Sciatic nerve (tissue), 2 donors: ENCODE measurements at places on chromosomes 1 and 21. TPM values are rescaled to one million over a fixed set of nuclear protein-coding genes. Genes with fewer than 3 reads are reported as not detected.

BSND gene
- not detected for total RNA-seq

DNA sequence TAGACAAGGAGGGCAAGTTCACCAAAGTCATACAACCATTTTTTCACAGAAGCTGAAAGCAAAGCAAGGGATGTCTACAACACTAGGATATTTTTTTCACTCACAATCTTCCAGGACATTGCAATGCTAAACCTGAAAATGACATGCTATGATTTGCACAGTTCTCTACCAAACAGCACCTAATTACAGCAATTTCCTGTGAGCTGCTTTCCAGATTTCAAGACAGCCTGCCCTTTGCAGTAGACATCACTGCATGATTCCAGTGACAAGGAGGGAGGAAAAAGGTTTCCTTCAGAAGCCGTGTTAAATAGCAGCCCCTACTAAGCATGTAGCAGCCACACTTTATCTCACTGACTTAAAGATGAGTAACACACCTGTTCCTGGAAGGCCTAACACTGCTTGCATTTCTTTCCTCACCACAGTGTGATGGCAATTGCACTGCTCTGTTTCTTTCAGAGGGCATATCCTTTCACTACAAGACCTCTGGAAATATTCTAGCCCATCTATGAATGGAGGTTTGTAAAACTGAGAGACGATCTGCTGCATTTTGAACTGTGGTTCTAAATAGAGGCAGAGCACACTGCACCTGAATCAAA is 97.1 kb downstream of the DUSP10 start:
- DNase-seq = no peak

KIAA1614 gene
- 14.9 TPM for total RNA-seq

DNA sequence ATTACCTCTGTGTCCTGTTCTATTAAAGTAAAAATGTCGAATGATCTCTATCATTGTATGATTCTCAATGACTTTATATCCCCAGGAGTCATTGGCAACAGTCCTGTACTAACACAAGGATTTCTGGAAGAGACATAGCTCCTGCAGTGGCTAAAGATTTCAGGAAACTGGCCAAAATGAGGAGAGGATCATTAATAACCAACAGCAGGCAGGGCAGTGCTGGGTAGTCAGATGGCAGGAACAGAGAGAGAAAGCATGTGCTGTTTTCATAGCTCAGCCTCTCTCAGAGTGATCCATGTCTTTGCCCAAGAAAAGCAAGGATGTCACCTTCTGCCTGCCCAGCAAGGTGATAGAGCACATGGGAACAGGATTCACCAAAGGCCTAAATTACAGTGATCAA is 604.7 kb upstream of the PLXNA2 start:
- no peak for DNase-seq

DNA sequence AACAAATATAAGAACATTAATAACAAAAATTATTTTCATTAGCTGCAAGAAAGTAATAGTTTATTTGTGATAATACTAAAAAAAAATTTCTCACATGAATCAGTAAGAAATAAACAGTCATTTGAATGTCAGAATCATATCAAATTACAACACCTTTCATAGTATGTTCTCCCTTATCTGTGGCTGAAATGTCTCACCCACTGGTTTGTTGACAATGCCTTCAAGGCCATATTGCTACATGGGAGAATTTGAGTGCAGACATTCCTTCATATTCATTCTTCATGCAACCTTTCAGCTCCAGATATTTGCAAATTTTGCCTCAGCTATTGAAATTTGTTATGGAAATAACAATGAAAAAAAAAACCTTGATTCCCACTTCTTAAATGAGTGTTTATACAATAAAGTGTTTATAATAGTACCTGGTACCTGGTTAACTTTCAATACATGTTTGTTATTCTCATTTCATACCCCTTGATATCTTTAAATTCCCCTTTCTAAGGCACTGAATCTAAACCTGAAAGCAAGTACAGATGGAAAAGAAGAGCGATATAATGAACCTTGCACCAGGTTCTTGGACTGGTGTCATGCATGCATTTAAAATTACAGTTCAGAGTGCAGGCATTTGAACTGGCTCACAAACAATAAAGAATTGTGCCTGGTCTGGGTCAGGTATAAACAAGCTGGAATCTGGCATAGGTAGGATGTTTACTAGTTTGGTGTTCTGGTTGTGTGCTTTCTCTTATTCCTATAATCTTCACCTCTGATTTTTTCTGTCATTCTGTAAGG is 242.2 kb upstream of the ADGRL2 start:
- no peak for DNase-seq
